Stimulated activated naive CD4-positive, alpha-beta T cell treated with Interleukin-2 at 50 U/mL for 16 hours (primary cell): ENCODE measurements at places on chromosomes 7 and 10.

GRCh38 chr10:94409021-94409657 lies 6.8 kb downstream of the TBC1D12 start:
- no peak for DNase-seq

DNA sequence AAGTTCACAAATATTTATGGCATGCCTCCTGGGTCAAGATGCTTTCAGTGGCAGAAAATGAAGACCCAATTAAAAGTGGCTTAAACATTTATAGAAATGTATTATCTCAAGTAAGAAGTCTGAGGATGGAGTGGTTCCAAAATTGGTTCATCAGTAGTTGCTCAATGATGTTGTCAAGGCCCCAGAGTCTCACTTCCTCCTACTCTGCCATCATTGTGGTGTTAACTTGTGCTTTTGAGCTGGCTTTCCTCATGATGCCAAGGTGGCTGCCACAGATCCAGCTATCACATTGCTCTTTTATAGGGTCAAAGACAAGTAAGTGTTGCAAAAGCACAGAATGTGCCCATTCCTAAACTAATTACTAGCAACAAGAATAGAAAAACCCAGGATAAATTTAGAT lies 404.6 kb upstream of the NRP1 start:
- no peak for DNase-seq

DNA sequence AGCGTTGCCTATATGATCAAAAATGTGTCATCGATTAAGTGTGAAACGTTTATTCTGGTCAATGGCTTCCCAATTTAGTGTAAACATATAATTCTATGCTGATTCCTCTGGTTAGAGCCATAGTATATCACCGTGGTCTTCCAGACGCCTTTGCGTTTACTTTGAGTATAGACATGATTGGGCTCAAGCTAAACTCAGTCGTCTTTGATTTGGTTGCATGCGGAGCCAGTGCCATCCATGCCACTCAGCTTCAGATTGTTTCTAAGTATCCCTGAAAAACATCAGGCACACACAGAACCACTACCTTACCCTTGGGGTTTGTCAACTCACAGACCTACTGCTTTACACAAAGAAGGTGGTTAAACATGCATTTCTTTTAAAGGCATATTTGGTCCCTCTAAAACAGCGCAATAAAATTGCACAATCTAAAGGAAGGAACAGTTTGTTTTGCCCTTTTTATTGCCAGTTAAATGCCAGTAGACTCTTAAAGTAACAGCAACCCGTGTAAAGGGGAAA lies 273.6 kb upstream of the KLF6 start:
- DNase-seq = no peak

DNA sequence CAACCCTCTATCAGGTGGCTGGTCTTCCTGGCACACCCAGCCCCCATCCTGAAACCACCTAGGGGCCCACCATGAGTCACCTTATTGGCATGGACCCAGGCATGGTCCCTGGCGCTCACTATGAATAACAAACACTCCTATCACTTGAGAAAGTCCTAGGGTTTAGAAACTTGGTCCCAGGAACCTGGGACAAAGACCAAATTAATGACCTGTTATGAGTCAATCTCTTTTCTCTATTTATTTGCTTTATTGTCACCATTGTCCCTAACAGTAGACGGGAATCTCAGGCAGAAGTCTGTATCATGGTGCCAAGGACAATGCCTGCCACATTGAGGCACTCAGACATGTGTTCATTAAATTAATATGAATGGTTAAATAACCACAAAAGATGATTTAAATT lies 599.6 kb upstream of the C7orf33 start:
- no peak for DNase-seq

- no peak for DNase-seq
Observed at GRCh38 chr7:133484086-133484485, 231.2 kb downstream of the EXOC4 start.

DNA sequence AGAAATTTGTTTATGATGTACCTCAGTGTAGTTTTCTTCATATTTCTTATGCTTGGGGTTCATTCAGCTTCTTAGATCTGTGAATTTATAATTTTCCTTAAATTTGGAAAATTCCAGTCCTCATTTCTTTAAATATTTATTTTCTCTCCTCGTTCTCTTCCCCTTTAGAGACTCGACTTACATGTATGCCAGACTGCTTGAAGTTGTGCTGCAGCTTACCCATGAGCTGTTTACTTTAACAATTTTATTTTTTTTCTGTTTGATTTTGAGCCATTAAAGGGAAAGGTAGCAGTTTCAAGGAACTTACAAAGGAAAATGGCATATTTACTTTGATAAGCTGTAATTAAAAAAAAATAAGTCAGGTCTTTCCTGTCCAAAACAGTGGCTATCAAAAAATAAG lies 123.0 kb upstream of the ZNF32 start:
- no peak for DNase-seq
